ENCODE measurements at places on chromosomes 1 and 21. TPM values are rescaled to one million over a fixed set of nuclear protein-coding genes. Genes with fewer than 3 reads are reported as not detected.

GRCh38 chr1:10910681-10911489 lies 101.6 kb upstream of the TARDBP start:
- DNase-seq: no peak

PLA2G2C gene
- 0.11 TPM for polyA plus RNA-seq

DNA sequence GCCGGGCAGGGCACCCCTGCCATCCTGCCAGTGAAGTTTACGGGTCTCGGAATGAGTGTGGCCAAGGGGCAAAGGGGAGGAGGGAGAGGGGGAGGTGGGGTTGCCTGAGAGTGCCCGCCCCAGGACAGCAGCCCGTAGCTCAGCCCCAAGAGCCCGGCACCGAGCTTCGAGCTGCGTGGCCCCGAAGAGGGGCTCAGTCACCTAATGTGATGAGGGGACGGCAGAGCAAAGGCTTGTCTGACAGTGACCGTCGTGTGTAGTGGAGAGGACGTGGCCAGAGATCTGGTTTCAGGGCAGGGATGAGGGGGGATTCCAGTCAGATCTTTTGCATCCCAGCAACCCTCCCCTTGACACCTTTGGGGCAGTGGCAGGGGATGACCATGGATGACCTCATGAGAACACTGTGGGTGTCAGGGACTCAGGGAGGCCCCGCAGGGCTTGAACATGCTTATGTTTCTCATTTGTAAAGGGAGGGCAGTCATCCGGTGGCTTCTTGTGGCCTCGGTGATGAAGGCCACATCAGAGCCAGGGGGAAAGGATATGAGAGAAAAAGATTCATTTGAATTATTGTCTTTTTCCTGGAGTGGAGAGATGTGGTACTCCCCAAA lies 1.1 kb upstream of the TRPM2 start:
- no peak for DNase-seq

- DNase-seq: no peak
These were observed 104.1 kb upstream of the TMPRSS2 start for GRCh38 chr21:41611966-41612606.

DNA sequence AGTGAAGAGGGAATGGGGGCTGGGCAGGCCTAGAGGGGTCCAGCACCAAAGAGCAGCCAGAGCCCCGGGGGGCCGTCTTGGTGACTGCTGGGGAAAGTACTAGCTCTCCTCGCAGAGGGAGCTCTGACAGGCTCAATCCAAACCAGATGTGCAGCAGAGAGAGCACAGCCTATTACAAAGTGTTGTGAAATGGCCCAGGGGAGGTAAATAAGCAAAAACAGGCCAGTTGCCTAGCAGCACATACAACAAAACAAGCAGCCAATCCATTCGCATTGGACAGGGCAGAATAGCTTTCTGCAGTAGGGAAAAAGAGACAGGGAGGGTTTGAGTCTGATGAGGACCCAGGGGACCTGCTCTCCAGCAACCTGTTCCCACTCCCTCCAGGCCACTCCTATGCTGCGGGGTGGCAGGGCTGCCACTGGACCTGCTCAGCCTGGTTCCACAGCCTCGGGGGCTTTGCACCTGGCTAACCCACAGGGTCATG lies 239.6 kb upstream of the FGGY start:
- peak; percentile 96 for DNase-seq

NHLH1 gene
- polyA plus RNA-seq: 0.18 TPM

DNA sequence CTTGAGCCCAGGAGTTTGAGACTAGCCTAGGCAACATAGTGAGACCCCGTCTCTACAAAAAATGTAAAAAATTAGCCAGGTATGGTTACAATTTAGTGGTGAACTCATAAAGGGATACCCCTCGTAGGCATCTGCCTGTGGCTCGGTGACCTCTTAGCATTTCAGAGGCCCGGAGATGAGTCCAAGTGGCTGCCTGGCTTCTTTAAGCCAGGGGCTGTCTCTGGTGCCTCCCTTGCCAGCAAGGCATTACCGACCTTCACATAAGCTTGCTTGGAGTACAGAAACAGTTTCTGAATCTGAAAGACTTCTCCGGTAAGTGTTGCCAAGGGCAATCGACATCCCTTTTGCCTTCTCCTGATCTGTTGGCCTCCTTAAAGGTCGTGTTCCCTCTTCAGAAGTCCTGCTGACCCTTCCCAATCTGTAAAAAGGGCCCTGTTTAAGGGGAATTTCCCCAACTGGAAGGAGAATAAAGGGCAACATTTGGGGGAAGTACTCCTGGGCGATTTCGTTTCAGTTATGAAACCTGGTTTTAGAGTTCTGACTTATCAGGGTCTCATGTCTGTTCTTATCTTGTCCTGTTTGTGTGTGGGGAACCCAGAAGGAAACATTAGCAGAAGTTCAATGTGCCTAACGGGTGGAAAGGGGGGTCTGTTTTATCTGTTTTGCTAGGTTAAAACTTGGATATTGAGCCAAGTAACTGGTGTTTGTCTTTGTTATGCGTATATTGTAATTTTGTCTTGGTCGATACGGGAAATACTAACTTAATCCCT lies 32.9 kb downstream of the KIFAP3 start:
- DNase-seq: no peak

GRCh38 chr1:98702976-98703375 lies 41.5 kb downstream of the SNX7 start:
- no peak for DNase-seq

DNA sequence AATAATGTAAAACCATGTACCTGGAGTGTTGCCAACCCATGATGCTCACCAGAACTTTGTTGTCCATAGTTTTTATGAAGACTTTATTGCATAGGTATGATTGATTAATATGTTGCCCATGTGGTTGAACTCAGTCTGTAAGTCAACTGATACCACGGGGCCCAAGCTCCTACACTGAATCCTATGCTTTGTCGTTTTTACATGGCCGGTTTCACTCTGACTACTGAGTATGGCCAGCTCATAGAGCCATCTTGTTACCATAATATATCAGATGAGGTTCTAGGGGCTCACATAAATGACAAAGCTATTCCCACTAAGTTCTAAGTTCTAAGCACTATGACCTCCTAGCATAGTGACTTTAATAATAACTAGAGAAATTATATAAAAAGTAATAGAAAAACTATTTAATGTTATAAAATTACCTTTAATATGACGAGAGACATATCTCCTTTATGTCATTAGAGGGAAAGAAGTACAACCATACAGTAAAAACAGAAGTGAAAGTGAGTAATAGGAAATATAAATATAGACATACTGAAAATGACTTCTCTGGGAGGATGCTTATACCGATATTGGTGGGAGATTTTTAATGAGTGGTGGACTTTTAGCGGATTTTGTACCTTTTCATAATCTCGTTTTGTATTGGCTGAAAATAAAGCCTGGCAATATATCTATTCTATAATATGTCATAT lies 983.4 kb upstream of the PRMT6 start:
- no peak for DNase-seq

GRCh38 chr1:14362331-14362730 lies 236.2 kb upstream of the KAZN start:
- no peak for DNase-seq

- DNase-seq: no peak
These were observed 30.4 kb downstream of the CFAP74 start for GRCh38 chr1:1972976-1973715.

FCRL4 gene
- not detected for polyA plus RNA-seq

- DNase-seq: no peak
These were observed 1302.0 kb downstream of the KCNT2 start for GRCh38 chr1:195306281-195306680.

ARMH1 gene
- polyA plus RNA-seq: 8.1 TPM

A3GALT2 gene
- not detected for polyA plus RNA-seq

GRCh38 chr1:219236933-219237610 lies 63.4 kb downstream of the LYPLAL1 start:
- DNase-seq: no peak

HOOK1 gene
- polyA plus RNA-seq: 29.4 TPM

DNA sequence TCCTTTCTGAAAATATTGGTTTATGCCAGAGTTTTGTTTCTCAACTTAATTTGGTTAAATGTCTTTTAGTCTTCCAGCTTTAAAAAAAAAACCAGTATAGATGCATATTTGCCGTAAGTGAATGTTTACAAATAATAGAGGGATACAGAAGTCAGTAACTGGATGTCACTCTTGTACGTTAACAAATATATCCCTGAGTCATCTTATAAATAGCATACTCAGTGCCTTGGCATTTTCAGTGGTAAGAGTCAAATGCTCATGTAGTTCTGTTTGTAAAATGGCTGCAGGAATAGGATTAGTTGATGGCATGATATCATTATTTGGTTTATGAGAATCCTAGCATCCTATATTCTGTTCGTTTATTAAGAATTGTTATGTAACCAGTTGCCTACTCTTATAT lies 55.4 kb downstream of the SPEN start:
- no peak for DNase-seq

DNA sequence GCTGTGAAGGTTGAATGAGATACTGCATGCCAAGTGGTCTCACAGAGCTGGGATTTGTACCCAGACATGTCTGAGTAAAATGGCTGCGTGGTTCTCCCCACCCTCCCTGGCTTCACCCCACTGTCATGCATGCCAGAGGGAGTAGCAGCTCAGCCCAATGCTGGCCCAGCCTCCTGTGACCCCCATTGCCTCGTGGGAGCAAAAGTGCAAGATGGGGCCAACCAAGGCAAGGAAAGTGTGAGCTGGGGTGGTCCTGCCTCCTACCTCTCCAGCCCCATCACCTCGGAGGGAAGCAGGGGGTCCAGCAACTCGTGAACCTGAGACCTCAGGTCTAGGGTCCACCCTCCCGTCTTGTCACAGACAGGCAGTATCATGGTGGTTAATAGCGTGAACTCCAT lies 209.8 kb upstream of the GRIK3 start:
- no peak for DNase-seq

CR1L gene
- polyA plus RNA-seq: 0.15 TPM

GRCh38 chr1:156727926-156728598 lies at the start of gene METTL25B:
METTL25B (plus strand) TSS chr1:156728469; CDS start chr1:156729105, 636 bp downstream.
- DNase-seq: peak; percentile 74

DNA sequence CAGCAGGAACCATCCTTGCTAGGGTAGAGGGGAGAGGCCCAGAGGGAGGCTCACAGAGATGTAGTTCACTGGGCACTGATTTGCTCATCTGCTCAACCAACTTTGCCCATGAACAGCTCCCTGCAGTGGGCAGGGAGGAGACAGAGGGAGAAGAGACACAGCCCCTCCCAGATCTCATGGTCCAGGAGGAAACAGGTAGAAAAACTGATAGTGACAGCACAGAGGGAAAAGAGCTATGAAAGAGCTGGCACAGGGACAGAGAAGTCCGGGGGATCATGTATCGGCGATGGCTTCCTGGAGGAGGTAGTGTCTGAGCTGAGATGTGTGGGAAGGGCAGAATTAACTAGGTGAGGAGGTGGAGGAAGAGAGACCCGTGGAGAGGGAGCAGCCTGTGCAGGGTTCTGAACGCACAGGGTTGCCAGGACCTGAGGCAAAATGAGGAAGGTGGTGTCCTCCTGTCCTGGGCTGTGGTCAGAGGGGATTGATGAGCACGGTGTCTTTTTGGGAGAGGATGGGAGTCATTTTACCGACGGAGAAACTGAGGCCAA lies 85.9 kb downstream of the PTPRU start:
- no peak for DNase-seq

RORC gene
- polyA plus RNA-seq: 6.5 TPM

DNA sequence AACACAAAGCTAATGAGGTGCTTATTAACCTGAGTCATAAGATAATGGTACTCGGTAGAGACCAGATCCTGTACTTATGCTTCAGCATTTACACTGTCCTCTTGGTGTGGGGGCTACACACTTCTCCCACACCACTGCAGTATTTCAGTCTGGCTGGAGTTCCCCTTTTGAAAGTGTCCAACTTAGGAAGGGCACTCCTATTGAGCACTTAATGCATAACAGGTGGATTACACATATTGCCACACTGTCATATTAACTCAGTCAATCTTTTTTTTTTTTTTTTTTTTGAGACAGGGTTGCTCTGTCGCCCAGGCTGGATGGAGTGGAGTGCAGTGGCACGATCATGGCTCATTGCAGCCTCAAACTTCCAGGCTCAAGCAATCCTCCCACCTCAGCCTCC lies 1.5 kb downstream of the GPATCH4 start:
- DNase-seq: no peak

- no peak for DNase-seq
These were observed 2.3 kb downstream of the VASH2 start for GRCh38 chr1:212952641-212952976.

DNA sequence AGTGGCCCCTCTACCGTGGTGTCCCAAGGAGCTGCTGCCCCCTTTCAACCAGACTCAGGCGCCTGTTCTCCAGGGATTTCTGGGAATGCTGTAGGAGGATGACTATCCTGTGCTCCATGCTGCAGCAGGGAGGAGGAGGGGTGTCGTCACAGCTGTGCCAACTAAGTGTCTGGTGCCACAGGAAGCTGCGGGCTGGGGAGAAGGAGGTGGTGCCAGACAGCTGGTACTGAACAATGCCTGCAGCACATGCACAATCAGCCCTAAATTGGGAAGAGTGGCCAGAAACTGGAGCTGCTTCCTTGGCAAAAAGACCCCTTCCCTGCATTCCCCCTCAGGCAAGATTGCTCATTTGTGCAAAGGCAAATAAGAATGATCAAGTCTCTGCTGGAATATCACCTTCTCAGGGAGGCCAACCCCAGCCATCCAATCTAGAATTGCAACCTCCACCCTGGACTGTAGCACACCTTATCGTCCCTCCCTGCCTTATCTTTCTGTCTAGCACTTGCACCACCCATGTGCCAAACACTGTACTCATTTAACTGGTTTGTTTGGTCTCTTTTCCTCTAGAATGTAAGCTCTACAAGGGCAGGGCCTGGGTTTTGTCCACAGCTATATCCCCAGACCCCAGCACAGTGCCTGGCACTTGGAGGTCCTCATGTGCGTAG lies 33.3 kb downstream of the LAMB3 start:
- DNase-seq: no peak

All from left lung (tissue), 14 donors.